ENCODE measurements at places on chromosomes 7 and 10.
A peak's percentile ranks its signal among the peaks of the same experiment; 100 is the strongest.

DNA sequence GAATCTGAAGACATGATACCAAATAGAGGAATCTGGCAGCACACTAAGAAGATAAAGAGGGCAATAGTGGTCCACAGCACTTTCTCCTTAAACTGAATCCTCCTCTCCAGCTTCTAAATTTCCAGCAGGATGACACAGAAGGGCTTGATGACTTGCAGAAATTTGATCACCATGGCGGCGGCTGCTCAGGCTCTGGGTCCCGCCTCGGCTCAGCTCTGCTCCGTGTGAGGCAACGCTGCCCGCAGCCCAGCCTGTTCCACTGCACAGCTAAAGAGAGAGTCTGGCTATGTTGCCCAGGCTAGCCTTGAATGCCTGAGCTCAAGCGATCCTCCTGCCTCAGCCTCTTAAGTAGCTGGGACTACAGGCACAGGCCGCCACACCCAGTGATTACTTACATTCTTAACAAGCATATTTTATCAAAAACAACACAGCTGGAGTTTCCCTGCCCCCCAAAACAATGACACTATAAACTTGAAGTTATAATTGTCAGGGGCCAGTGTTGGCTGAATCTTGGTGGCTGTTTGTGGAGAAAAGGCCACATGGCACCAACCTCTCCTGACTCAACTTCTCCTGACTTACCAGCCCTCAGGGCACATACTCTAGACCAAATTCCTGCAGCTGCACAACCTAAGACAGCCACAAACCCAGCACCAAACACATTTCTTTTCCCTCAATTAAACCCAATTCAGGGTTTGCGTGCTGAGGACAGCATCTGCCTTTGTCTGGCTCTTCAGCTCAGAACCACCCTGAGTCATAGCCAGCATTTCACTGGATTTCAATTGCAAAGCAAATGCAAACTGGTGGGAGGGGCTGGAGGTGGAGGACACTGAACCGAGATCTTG is 11.6 kb upstream of the TNPO3 start:
- DNase-seq: no peak

- no peak for DNase-seq
Measured at GRCh38 chr7:7585241-7585928, 18.7 kb downstream of the MIOS start.

DNA sequence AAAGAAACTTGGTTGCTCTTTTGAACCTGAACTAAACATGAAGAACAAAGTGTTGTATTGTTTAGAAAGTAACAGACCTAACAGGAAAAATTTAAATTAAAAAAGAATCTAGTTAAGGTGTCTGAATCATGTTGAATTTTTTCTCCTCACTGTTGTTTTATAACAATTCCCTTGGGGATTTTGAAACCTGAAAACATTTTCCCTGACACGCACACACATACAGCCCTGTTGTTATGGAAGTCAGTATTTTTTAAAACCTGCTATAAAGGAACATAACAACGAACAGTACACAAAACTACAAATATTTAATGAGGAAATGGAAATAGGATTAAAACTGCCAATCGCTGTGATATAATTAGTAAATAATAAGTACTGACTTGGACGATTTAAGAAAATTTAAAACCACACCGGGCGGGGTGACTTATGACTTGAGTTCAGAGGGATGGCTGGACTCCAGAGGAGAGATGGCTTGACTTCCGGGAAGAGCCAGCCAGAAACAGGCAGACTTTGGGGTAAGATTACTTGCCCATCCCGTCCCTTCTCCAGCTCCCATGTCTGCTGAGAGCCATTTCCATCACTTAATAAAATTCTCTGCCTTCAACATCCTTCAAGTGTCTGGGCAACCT is 16.2 kb upstream of the SPOCK2 start:
- no peak for DNase-seq

DNA sequence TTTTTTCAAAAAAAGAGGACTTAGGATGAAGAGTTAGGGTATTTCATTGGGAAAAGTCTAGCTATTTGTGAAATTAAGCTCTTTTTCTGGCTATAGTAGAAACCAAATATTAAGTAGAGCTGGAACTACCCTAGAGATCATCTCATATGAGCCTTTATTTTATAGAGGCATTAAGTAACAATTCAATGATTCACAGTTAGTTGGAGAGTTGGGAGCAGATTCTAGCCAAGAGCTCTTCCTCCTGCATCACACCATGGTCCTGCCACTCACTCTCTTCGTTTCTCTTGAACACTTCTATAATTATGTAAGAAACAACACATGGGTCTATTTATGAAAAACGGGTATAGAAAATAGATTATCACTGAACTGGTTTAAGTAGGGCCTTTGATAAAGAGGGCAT is 76.1 kb upstream of the ANK3 start:
- DNase-seq: no peak

DNA sequence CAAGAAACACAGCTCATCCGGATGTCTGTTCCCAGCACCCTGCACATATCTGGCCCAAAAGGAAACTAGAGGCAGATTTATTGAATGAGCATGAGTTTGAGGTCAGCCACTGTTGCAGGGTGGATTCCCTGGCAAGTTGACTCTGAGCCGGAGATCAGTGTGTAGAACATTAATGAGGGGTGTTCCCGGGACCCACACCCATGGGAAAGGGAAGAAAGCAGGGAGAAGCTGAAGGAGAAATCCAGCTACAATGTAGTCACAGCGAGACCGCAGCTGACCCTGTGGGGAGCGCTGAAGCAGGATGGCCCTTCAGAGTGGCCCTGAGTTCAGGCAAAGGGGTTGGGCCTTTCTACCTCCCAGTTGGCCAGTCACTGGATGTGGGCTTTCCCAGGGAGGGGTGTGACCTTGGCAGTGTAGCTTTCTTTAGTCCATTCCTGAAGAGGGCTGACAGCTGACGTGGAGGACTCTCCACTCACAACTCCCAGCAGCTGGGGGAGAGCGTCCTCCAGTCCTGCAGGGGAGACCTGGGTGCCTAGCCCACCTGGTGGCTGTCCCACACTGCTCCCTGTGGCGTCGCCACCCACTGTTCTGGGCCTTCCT is 324.2 kb upstream of the ZMIZ1 start:
- peak; percentile 55 for DNase-seq

DNA sequence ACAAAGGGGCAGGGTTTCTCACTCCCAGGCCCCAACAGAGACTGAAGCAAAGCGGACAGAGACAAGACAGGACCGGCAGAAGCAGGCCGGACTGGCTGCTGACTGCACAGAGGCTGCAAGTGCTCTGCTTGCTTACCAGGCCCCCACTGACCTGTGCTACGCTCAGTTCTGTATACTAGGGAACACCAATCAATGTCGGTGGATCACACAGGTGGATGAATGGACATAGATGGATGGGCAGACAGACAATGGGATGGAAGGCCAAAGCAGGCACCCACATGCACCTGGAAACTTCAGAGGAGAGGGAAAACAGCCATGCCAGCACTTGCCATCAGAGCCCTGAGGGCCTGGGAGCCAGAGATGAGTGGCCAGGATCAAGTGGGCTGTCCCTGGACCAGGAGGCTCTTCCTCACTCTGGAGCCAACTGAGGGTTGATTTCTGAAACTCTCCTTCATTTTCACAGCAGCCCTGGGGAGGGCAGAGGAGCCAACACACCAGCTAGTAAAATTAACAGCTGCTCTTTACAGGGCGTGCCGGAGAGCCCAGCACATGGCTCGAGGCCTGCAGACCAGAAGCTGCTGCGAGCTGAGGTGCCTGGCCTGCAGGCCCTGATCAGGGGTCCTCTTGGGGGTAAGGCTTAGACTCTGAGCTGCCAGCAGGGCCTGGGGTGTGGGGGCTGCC is 243.6 kb downstream of the KCNMA1 start:
- no peak for DNase-seq

DNA sequence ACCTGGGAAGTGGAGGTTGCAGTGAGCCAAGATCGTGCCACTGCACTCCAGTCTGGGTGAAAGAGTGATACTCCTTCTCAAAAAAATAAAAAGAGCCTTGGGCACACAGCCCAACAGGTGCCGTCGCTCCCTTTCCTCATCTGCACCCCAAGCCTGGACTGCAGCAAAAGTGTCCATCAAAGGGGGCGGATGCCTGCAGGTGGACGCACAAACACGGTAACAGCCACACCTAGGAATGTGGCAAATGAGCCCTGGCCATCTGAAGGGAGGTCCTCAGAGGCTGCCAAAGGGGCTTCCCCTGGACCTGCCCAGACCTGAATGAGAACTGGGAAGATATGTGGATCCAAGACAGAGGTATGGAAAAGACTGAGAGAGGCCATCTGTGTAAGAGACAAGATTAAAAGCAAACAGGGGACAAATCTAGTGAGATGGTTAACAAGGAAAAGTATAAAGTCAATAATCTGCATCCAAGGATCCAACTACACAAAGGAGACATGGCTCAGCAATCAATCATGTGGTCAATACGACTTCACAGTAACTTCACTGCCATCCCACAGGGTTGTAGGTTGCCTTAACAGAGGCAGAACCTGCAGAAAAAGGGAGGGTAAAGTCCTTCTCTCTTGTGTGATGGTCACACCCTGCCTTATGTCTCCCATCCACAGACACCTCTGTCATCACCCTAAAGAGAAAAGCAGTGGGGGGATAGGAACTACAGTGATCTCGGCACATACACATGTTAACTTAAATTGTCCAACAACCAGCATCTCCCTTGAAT is 25.4 kb downstream of the DRGX start:
- DNase-seq: no peak

DNA sequence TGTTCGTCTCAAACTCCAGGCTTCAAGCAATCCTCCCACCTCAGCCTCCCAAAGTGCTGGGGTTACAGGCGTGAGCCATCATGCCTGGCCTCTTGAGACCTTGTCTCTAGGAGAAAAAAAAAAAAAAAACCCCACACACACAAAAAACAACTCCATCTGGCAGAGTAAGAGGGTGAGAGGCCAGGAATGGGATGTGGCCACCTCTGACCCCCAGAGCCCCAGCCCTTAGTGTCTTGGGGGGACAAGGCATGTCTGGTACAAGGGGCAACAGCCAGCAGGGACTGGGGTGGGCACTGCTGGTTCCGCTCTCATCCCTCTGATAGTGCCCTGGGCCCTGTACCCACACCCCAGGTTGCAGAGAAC is 15.6 kb upstream of the TNRC18 start:
- DNase-seq: no peak

DNA sequence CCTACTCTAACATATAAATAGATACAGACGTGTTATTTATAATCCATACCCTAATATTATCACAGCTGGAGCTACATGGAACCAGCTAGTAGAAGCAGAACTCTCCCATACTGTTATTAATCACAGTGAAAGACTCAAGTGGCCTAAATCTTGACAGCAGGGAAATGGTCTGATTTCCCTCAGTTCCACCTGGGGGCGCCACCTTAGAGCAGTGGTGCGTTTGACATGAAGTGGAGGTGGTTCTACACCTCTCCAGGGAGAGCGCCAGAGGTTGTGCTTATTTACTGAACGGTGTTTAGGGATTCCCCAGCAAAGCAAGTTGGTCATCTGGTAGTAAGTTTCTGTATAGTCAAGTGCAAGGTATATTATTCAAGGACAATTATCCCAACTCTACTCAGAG is 17.6 kb downstream of the DNTT start:
- no peak for DNase-seq

DNA sequence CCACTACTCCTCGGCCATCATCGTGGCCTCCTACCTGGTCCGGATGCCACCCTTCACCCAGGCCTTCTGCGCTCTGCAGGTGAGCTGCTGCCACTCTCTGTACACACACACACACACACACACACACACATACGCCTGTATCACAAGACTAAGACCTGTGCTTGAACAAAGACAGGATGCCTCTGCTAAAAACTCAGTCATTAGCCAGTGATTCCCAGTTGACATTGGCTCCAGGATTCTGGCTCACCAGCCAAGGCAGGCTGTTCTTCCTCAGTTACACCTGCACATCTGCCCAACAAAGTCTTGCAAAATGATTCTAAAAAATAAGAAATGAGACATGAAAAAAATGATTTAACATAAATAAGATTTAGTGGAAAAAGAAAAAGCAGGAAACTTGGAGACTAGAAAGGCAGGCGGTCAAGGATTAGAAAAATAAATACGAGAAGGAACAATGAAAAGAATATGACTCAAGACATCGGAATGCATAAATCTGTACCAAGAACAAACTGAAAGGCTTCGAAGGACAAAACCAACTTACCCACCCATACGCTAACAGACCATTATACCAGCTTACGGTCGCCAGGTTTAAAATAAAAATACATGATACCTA is 7.4 kb upstream of the LRRC18 start:
- no peak for DNase-seq

- DNase-seq: no peak
Measured at GRCh38 chr10:102400076-102400475, 4.6 kb downstream of the NFKB2 start.

DNA sequence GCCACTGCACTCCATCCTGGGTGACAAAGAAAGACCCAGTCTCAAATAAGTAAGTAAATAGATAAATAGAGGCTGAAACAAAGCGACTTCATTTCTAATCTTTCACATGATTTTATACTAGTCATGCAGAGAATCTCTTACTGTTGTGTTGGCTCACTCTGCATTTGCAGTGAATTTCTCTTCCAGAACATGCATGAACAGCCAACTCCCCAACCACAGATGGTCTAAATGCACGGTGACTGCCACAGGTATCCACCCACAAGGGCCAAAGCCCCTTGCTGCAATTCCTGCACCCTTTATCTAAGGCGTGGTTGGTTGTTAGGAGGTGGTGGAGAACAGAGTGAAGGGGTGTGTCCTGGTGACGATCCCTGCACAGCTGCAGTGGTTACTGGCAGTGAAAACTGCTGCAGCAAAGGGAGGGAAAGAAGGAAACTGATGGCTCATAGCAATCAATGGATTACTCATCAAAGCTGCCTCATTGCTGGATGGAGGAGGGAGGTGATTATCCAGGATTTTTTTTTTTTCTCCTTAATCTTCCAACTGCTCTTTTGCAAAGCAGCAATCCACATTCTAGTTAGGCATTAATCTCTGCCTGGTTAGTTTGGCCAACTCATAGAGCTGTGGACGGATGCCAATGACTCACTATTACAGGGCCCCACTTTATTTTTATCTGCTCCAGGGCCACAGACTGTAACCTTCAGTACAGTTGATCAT is 50.6 kb downstream of the PRTFDC1 start:
- peak; percentile 46 for DNase-seq

Data from left ventricle myocardium superior (tissue), 1 donor.